Activated CD8-positive, alpha-beta memory T cell treated with anti-CD3 and anti-CD28 coated beads for 4 hours (primary cell): ENCODE measurements at places on chromosomes 3 and 15.

DNA sequence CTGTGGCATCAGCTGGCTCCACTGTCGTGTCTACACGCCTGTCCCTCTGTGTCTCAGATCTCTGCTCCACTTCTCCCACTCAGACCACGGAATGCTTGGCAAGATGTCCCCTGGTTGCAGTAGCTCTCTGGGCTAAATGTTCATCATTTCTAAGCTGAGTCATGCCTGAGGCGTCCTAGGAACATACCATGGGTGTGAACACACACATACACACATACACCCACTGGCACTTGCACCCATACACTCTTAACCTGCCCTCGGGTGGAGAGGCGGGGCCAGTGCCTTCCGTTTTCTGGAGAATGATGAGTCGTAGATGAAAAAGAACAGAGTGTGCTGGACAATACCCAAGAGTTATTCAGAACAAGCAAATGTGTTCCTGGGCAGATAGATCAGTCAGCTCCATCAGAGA lies 72.4 kb downstream of the SENP2 start:
- no peak for DNase-seq

DNA sequence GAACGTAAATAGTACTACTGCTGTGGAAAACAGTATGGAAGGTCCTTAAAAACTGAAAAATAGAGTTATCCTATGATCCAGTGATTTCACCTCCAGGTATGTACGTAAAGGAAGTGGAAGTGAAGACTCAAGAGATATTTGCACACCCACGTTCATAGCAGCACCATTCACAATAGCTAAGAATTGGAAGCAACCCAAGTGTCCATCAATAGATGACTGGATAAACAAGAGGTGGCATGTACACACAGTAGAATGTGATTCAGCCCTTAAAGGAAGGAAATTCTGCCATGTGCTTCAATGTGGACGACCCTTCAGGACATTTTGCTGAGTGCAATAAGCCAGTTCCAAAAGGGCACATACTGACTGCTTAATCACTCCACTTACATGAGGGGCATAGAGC lies 188.3 kb downstream of the APBA2 start:
- no peak for DNase-seq

GRCh38 chr15:91679447-91679846 lies 174.1 kb upstream of the SLCO3A1 start:
- no peak for DNase-seq

DNA sequence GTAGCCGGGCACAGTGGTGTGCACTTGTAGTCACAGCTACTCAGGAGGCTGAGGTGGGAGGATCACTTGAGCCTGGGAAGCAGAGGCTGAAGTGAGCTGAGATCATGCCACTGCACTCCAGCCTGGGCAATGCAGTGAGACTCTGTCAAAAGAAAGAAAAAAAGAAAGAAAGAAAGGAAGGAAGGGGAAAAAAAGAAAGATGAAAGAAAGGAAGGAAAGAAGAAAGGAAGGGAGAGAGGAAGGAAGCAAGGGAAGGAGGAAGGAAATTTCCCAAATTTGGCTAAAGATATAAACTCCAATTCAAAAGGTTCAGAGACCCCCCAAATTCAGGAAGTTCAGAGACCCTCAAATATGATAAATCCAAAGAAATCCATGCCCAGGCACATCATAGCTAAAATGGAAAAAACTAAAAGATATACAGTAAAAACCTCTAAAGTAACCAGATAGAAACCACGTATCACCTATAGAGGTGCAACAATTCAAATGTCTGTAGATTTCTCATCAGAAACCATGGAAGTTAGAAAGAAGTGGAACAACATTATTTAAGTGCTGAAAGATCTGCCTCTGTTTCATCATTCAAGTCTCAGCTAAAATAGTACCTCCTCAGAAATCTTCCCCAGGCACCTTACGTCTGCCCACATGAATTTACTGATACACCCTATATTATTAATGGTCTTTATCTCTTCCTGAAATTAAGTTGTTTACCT lies 10.7 kb downstream of the DET1 start:
- no peak for DNase-seq

DNA sequence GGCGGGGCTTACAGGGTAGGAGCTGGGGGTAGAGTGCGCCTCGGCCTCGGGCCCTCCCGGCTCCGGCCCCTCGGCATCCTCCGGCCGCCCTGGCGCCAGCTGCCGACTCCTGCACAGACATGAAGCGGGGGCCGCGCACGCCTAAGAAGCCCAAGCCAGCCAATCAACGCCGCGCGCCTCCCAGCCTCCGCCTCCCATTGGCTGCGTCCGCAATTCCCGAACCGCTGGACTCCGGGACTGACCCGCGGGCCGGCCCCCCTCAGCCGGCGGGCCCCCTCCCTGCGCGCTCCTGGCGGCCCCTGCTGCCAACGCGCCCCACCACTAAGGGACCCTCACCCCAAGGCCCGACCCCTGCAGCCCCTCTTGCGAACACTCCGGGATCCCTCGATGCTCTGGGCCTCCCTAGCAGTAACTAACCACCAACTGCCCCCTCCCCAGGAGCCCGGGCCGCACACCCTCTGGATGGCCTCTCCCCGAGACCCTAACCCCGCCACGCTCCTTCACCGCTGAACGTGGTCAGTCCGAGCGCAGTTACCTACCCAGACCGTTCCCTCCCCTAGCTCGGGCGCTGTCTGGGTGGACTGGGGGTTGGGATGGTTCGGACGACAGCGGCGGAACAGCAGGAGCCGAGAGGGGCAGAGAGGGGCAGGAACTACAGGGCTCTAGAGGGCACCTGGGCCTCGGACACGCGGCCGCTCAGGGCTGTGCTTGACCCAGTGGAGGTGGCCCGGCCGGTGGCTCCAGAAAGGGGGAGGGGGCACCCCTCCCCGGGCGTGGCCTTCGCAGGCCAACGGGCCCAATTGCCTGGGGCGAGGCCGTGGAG lies 5.0 kb downstream of the GATA2 start:
- DNase-seq, result no peak

DNA sequence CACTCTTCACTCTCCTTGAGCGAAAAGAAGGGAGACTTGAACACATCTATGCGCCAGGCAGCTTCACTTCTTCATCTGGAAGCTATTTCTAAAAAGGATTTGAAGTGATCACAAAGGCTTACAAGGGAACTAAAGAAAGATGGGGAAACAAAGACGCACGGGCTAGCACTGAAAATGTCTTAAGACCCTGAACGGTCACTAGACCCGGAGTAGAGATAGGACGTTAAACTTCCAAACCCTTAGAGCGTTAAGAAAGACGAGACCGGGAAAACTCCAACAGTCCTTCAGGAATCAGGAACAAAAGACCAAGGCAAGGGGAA lies 47.5 kb upstream of the EPHB3 start:
- DNase-seq, result no peak

- no peak for DNase-seq
These were observed 44.8 kb upstream of the UBE2E1 start for GRCh38 chr3:23760871-23761373.

GRCh38 chr3:141859651-141860050 lies 16.8 kb upstream of the ATP1B3 start:
- DNase-seq, result no peak

DNA sequence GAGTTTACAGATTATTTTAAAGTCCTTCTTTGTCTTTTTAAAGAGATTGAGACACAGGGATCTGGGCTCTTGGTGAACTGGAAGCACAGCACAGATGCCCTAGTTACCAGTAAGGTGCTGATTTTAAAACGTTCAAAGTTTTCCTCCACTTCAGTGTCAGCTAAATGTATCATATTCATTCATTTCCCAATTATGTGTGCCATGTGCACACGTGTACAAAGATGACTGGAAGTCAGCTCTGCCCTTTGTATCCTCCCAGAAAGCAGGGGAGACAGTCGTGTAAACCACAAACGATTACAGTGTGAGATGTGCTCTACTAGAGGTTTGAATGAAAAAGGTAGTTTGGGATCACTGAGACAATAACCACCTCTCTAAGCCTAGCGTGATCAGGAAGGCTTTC lies 730 bp downstream of the ZKSCAN7 start:
- no peak for DNase-seq

GRCh38 chr3:188584162-188584529 lies 430.2 kb downstream of the LPP start:
- no peak for DNase-seq

- no peak for DNase-seq
These were observed 75.5 kb downstream of the DPH6 start for GRCh38 chr15:35470441-35470840.

DNA sequence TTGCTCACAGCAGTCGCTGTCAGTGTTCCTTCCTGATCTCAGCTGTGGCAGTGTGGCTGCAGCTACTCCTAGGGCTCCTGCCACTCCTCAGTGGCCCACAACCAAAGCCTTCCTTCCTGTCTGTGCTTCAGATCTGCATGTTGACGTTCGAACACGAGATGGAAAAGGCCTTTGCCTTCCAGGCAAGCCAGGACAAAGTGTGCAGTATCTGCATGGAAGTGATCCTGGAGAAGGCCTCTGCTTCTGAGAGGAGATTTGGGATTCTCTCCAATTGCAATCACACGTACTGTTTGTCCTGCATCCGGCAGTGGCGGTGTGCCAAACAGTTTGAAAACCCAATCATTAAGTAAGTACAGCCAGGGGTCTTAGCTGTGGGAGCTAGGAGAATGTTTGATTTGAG lies 17.8 kb downstream of the MKRN2 start:
- DNase-seq, result no peak

DNA sequence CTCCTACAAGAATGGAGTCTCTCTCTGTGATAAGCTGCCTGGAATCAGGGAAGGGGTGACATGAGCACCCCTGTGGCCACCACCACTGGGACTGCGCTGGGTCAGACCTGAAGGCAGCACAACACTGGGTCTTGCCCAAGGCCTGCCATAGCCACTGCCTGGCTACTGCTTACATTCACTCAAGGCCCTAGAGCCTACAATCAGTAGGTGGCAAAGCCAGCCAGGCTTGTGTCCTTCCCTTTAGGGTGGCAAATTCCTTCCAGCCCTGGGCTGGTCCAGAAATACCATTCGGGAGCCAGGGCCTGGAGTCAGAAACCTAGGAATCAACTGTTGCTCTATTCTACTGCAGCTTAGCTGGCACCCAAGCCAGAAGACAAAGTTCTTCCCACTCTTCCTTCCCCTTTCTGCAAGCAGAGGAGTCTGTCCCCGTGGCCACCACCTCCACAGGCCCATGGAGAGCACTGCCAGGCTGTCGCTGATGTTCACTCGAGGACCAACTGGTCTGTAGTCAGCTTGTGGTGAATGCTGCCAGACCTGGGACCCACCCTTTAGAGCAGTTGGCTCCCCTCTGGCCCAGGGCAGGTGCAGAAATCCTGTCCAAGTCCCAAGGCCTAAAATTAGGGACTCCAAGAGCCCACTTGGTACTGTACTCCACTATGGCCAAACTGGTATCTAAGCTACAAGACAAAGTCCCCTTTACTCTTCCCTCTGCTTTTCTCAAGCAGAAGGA lies 307.4 kb downstream of the THSD4 start:
- no peak for DNase-seq

- DNase-seq, result no peak
These were observed 9.2 kb downstream of the FAM162A start for GRCh38 chr3:122392868-122393844.

DNA sequence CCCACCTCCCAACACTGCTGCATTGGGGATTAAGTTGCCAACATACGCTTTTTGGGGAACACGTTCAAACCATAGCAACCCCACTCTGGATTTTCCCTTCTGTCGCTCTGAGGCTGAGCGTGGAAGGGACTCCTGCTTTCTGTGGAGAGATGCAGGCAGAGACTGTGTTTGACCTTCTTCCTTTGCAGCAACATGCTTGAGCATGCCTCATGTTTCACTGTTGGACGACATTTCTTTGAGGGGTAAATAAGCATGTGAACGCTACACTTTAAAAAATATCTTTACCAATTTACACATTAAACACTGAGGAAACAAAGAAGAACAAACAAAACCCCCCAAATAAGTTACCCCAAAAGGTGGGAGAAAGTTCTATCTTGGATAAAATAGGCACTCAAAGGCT lies 14.2 kb upstream of the MAPK6 start:
- DNase-seq, result no peak

DNA sequence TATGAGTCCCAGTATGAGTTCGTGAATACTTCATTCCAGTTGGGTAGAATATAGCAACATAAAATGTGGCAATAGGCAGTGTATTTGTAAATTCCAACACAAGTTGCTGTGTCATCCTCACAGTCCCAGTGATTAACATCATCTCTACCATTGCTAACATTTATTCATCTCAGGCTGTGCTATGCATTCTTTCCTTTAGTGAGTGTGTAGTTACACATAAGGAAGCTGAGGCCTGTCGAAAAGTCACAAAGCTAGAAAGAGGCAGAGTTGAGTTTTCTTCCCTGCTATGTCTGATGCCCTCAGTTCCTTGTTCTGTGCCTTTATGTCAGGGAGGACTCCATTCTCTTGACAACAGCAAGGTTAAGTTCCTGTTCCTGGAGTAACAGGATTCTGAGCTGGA lies 96.4 kb downstream of the FNDC3B start:
- DNase-seq, result no peak

DNA sequence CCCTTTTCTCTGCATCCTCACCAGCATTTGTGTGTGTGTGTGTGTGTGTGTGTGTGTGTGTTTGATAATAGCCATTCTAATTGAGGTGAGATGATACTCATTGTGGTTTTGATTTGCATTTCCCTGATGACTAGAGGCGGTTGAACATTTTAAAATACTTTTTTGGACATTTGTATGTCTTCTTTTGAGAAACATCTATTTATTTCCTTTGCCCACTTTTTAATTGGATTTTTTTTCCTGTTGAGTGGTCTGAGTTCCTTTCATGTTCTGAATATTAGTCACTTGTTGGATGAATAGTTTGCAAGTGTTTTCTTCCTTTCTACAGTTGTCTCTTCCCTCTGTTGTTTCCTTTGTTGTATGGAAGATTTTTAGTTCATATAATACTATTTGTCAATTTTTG lies 54.3 kb upstream of the THSD4 start:
- DNase-seq, result no peak

- DNase-seq, result no peak
These were observed 9.1 kb downstream of the VPS13C start for GRCh38 chr15:62051166-62051565.
